SHP77 treated with DMSO at 0.1 percent for 48 hours (cell line): ENCODE measurements at places on chromosomes 12 and 14.

DNA sequence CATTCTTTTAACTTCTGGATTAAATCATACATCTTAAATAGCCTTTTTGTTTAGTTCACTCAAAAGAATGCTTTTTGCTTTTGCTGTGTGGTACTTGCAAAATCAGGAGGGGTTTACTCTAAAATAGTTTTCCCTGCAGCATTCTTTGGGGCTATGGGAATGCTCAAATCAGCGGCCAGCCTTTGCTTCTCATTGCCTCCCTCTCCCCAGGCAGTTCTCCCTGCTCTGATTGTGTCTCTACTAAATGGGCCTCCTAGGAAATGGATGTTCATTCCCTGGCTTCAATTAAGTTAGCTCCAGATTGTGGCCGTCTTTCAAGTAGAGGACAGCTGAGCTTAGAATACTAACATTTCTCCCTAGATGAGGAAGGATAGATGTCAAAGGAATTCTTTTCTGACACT lies 4.4 kb downstream of the TULP3 start:
- DNase-seq: no peak

DNA sequence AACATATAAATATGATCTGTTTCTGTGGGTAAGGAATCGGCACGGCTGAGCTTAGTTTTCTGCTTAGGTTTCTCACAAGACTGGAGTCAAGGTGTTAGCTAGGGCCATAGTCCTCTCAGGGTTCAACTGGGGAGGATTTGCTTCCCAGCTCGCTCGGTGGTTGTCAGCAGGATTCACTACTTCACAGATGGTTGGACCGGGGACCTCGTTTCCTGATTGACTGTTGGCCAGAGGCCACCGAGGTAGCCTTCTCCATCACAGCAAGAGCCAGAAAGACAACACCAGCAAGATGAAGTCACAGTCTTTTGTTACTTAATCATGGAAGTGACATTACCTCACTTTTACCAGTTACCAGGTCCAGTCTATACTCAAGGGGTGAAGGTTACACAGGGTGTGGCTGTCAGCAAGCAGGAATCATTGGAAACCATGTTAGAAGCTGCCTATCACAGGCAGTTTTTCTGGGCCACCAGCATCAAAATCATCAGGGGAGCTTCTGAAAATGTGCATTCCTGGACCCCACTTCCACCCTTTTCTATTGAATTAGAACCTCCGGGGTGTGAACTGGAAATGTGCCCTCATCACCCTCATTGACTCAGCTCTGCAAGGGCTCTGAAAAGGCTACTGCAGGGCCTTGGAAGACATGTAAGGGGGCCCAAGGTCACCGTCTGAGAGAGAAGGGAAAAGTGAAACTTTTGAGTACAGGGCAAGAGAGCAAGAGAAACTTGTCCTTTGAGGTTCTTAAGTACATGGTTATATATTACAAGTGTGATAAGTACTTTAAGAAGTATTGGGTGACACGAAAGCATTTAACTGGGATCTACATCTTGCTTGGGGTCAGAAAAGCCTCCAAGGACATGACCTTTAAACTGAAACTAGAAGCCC lies 10.9 kb downstream of the COPS7A start:
- DNase-seq: no peak

GRCh38 chr12:127717278-127717677 lies 549.7 kb upstream of the TMEM132C start:
- no peak for DNase-seq

- no peak for DNase-seq
Measured at GRCh38 chr12:69991690-69992288, 166.8 kb downstream of the MYRFL start.

GRCh38 chr12:65556676-65557437 lies 267.4 kb upstream of the HMGA2 start:
- DNase-seq: peak; percentile 11

DNA sequence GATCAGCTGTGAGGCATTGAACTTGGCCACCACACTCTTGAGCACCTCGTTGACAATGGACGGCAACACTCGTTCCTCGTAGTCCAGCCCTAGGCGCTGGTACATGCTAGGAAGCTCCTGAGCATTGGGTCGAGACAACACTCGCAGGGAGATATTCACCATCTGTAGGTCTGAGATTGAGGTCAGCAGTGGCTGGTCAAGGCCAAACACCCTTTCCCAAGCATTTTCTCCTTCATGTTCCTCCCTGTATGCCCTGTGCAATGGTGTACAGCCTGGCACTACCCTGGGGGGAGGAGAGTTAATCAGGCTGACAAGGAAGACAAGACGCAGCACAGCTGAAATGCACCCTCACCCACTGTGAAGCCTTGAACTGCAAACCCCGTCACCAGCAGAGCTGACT lies 2.0 kb downstream of the PHB2 start:
- no peak for DNase-seq

DNA sequence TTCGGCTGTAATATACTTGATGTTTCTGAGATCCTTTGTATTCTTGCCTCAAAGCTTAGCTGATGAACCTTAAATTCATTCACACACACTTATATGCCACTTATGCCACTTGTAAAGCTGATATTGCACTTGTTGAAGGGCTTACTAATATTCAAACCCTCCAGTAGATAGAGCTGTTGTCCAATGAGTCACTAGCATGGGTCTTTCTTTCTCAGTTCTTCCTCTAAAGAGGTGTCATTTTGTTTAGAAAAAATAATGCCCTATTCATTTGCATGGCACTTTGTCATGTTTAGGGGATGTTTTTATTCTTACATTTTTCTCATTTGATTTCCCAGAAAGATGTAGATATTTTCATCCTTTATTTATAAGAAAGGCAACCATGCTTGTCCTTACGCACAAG lies 56.4 kb downstream of the MON2 start:
- no peak for DNase-seq

- no peak for DNase-seq
Measured at GRCh38 chr12:68375756-68376695, 43.9 kb upstream of the MDM1 start.

DNA sequence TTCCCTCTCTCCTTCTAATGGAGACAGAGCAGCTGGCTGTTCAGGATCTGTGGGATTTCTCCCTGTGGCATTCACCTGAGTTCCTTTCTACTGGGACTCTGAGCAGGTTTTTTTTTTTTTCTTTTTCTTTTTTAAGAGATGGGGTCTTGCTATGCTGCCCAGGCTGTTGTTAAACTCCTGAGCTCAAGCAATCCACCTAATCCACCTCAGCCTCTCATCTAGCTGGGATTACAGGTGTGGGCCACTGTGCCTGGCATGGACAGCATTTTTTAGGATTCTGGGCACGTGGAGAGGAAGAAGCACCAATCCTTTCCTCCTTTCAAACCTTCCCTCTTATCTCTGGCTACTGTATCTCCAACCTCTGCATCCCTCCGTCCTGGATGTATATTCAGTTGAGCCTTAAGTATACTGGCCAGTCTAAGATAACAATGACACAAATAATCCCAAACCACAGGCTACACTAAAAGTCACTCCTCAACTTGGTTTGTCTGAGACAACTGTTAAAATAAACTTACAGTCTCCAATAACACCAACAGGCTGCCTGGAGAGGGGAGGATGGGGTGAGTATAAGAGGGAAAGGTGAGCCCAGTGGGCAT lies 16.4 kb upstream of the CELA1 start:
- DNase-seq: no peak

- no peak for DNase-seq
Measured at GRCh38 chr14:74804219-74804825, 41.2 kb downstream of the YLPM1 start.

- DNase-seq: no peak
Measured at GRCh38 chr14:104195878-104196277, 57.5 kb downstream of the KIF26A start.

- DNase-seq: no peak
Measured at GRCh38 chr14:32074887-32075572, 2.1 kb upstream of the ARHGAP5 start.

- no peak for DNase-seq
Measured at GRCh38 chr12:89948271-89949175, 239.9 kb upstream of the ATP2B1 start.

GRCh38 chr14:77714926-77715325 lies 7.0 kb downstream of the SLIRP start:
- DNase-seq: no peak

DNA sequence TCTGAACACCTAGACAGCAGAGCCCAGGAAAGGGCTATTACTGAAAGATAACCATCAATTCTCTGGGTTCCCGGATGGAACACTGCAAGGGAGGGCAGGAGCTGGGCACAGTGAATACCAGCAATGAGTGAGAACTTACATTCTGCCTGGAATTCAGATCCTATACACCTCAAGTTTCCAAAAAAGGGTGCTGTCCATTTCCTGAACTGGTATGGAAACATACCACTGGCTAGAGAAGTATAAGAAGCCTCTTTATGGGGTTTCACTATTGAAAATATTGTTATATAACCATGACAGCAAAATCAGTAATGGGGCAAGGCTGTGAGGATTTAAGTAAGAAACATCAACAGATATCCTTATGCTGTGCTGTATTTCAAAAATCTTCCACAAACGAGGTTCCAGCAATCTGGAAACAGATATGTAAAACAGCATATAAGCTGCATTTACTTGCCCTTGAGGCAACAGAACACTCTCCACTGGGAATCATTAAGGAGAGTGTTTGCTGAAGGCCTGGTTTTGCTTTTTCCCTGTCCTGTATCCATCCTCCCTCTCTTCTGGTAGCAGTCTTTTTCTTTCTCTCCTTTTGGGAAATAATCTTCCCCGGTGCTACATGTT lies 53.3 kb upstream of the GTF2A1 start:
- DNase-seq: no peak

GRCh38 chr12:72602581-72602980 lies 330.4 kb downstream of the TRHDE start:
- DNase-seq: no peak

DNA sequence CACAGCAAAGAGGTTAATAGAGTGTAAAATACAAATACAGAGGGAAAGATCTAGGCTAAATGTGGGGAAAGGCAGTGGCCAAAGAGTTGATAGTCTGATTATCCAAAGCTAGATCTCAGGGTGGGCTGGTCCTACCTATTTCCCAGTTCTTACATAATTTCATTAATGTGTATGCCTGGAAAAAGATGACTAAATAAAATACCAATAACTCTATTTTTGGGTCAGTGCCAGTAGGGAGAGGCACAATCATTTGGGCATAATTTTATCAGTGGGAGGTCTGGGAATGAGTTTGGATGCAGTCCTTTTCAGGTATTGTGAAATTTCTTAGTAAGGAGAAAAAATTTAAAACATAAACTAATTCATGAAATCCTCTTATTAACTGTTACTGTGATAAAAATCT lies 30.6 kb upstream of the CLEC14A start:
- DNase-seq: no peak

- no peak for DNase-seq
Measured at GRCh38 chr12:1473418-1473817, 121.0 kb downstream of the FBXL14 start.

DNA sequence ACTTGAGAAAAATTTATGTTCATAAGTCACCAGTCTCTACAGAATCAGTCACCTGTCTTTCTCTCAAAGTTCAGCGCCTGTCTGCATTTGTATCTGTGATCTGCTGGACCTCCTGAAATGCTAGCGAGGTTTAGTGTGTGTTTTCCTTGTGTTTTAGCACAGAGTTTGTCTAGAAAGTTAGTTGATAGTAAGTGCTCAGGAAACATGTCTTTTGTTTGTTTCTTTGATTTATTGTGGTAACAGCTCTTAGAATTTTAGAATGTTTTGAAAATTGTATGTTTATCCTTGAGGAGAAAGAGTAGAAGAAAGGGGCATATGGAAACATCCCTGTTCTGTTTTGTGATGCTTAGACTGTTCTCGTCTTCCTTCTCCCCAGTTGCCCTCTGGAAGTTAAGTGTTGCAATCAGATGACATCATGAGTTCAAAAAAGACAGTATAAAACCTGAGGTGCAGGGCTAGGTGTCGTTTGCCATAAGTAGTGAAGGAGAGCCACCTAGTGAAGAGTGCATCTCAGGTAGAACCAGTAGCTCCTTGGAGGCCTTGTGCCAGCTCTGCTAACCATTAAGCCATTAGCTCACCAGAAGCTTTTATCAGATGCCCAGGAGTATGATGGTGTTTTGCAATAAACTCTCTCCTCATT lies 44.8 kb downstream of the FBXW8 start:
- DNase-seq: no peak

- DNase-seq: no peak
Measured at GRCh38 chr12:108611884-108612415, 14.1 kb upstream of the TMEM119 start.

DNA sequence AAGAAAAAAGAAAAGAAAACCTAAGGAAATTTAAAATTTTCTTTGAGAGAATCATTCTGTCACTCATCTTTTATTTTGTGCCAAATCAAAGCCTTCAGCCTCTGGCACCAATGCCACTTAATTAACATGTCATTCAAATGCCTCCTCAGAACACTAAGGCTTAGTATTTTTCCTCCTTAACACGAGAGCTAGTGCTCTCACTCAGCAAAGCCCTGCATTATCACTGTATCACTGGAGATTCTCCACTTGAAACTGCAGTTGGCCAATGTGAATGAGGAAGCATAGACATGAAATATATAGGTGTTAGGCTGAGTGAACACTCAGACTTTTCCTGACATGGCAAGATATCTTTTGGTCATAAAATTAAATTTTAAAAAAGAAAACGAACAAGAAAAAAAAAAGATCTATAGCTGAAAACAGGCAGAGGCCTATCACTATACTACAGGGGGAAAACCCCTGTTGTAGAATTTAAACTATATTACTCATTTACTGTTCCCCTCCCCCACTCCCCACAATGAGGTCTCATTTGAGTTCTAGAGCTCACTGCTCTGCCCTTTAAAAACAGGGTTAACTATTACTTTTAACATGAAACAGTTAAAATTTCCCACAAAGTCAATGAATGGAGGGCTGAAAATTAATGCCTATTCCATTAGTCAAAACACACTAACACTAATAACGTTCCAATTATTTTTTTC lies 5.1 kb downstream of the MBIP start:
- no peak for DNase-seq

DNA sequence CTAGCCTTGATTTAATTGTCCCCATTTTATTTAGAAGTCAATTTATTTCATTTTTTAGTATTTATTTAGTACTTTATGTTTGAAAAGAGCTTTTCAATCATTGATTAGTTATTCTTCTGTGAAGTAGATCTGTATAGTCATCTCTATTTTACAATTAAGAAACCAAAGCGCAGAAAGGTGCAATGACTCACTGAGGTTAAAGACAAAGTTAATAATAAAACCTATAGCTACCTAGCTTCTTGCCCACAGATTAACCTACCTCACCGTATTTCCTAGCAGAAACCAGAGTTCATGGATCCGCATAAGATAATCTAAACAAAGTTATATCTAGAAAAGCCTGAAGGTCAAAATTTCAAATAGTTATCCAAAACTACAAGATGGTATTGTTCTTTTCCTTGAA lies 176.4 kb downstream of the GRIN2B start:
- no peak for DNase-seq
